ENCODE measurements at places on chromosomes 6 and 20.

DNA sequence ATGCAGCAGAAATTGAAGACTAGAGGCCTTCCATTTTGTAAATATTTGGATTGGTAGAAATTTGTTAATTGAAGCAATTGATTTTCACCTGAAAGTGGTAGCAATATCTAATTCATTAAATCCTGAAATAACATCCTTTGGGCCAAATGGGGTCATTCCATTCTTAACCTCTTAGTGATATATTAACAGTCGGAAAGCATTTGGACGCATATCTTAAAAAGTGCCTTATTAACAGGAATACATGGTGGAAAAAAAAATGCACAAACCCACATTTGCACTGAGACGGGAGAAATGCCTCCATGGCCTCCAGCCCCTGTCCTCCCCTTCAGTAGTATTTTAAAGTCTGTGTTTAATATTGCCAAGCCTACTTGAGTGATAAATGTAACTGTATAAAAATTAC lies 205.5 kb downstream of the TFAP2B start:
- DNase-seq, result no peak

- DNase-seq, result no peak
Measured at GRCh38 chr20:47287609-47288144, 68.8 kb downstream of the ZMYND8 start.

DNA sequence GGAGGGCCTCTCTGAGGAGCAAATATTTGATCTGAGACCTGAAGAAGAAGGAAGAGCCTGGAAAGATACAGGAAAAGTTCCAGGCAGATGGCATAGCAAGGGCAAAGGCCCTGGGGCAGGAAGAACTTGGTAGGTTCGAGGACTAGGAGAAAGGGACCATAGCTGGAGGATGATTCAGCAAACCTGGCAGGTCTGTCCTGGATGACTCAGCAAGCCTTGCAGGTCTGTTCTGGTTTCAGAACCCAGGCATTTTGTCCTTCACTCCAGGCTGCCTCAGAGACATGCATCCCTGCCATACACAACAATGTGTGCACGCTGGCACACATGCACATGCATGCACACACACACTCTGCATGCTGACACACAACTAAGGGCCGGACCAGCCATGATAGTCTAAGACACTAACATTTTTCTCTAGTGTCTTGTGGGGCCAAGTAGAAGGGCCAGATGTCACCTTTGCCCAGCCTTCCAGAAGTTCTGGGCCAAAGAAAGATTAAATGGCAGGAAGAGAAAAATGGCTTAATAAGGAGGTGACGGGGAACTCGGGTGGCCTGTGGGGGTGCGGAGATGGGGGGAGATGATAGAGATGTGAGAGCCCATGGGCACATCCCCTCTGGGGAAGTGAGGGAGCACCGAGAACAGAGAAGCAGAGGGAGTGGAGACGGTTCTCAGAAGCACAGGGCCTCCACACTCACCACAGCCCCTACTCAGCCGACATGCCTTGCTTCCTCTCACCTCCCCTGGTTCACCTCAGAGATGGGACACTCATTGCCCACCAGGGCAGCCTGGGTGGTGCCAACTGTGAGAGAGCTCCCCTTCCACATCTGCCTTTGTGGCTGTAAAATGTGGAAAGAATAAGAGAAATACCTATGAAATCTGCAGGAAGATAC lies 15.4 kb upstream of the TRIB3 start:
- no peak for DNase-seq

GRCh38 chr6:36094753-36095496 lies 35.4 kb upstream of the MAPK13 start:
- peak; percentile 80 for DNase-seq

DNA sequence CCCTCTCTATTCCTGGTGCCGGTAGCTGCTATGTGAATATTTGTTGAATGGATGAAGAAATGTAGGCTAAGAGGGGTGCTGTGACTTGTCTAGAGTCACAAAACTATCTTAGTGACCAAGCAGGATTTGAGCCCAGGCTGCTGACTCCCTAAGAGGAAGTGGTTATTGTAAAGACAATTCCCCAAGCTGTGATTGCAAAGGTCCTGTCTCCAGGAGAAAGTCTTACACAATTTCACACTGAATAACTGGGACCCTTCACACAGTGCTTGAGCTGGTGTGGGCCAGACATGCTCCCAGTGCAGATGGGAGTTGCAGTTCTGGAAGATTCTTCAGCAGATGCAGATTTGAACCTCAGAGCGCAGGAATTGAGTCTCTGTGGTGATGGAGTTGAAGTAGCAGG lies 38.1 kb downstream of the IYD start:
- DNase-seq, result no peak

DNA sequence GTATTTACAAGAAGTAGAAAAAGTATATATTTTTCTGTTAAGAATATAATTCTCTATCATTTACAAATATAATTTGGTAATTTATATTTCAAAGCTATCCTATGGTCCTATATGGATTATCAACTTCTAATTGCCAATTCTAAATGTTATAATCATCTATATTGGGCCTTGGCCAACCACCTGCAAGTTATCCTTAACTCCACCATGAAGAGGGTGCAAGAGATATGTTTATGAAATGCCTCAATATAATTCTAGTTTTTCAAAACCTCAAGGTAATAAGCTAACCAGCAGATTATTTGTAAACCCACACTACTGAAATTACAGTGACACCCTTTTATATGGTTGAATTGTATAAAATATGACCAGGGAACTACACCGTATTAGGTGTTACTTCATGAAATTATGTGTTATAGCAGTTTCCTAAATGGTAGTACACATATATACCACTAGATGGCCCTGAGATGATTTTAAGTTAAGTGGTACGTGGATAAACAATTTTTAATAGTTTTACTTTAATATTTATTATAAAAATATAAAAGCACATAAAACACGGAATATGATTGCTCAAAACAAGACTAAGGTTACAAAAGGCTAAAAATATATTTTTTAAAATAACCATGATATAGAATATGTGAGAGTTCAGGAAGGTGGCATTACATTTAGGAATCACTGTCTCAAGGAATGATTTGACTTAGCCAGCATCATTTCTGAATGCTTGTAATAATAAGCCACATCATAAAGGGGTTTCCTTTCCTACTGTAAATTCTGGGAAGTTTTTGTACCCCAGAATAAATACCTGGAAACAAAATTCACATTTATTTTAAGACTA lies 9.8 kb upstream of the PNISR start:
- no peak for DNase-seq

- no peak for DNase-seq
Measured at GRCh38 chr6:26270486-26270861, 94.5 kb upstream of the BTN3A2 start.

DNA sequence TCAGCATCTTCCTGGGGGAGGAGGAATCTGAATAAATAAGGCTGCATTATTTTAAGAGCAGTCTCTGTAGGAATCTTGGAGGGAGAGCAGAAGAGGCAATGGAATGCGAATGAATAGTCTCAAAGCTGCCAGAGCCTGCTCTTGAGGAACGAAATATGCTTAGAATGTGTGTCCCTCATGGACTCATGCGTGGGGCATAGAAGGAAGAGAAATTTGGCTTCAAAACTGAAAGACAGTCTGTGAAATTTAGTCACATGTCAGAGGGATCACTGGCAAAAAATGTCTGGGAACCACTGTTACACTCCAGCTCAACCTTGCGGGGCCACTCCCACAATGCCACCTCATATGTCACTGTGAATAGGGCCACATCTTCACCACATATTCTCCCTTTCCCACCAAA lies 95.5 kb downstream of the GJA10 start:
- no peak for DNase-seq

- no peak for DNase-seq
Measured at GRCh38 chr6:32974016-32974333, 5.6 kb downstream of the BRD2 start.

GRCh38 chr6:90975741-90976140 lies 388.9 kb upstream of the MAP3K7 start:
- no peak for DNase-seq

- DNase-seq, result no peak
Measured at GRCh38 chr6:44253307-44254101, 3.8 kb downstream of the SLC35B2 start.

DNA sequence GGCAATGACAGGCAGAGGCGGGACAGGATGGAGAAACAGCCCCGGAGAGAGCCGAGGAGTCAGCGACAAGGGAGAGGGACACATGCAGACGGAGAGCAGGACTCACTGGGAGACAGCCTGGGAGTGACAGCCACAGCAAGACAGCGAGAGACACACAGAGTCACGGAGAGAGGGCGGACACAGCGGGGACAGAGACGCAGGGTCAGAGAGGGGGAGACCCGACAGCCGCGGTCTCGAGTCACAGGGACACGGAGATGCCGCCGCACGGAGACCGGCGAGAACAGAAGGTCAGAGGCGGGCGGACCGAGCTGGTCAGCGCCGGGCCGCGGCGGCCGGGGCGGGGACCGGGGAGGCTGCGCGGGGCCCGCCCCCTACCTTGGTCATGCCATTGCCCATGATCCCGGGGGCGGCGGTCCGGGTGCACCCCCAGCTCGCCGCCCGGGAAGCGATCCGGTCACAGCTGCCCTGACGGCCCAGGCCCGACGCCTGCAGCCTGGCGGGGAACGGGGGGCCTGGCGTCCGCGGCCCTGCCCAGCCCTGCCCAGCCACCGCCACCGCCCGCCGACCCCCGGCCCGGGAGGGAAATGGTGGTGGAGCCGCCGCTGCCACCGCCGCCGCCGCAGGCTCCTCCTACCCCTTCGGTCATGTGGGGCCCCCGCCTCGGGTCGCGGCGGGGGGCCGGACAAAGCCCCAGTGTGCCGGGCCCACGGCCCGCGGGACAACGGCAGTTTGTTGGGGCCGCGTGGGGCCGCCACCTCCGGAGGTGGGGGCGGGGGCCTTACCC lies at the start of the genes DUSP15 and TTLL9:
TSS of gene DUSP15 (minus strand) at position 586 of the 784 bp plus-strand sequence. CDS start at position 396, 190 bp downstream.
TSS of gene TTLL9 (plus strand) at position 693 of the 784 bp plus-strand sequence. CDS start 493 bp downstream, outside the sequence.
- DNase-seq, result no peak

- no peak for DNase-seq
Measured at GRCh38 chr6:45870531-45870930, 145.1 kb downstream of the CLIC5 start.

GRCh38 chr6:13038315-13038714 lies 290.0 kb downstream of the TBC1D7 start:
- no peak for DNase-seq
